ENCODE measurements at places on chromosomes 4 and X. TPM values are rescaled to one million over a fixed set of nuclear protein-coding genes. Genes with fewer than 3 reads are reported as not detected.

GRCh38 chrX:136488706-136489105, 959 bp downstream of the BRS3 start:
- no peak overlapping the region for H3K27ac ChIP-seq
- no peaks in the 10 kb centered on the region for H3K4me1 ChIP-seq
- peaks cover 12% of the 10 kb centered on the region for H3K27me3 ChIP-seq
- no peaks in the 10 kb centered on the region for H3K36me3 ChIP-seq
- no peak overlapping the region for H3K4me3 ChIP-seq

GRCh38 chrX:8738588-8739189, 6.8 kb upstream of the ANOS1 start:
- H3K27me3 ChIP-seq: no peaks in the 10 kb centered on the region
- H3K4me1 ChIP-seq: no peaks in the 10 kb centered on the region
- peak; percentile 32 for DNase-seq
- H3K27ac ChIP-seq: no peak overlapping the region
- H3K36me3 ChIP-seq: no peaks in the 10 kb centered on the region

- H3K4me1 ChIP-seq: no peaks in the 10 kb centered on the region
- no peak overlapping the region for H3K27ac ChIP-seq
- no peaks in the 10 kb centered on the region for H3K27me3 ChIP-seq
- no peak for DNase-seq
Observed at GRCh38 chr4:120838784-120839183, 83.7 kb downstream of the PRDM5 start.

- no peak overlapping the region for H3K27ac ChIP-seq
- H3K4me1 ChIP-seq: no peaks in the 10 kb centered on the region
- no peak for DNase-seq
- H3K27me3 ChIP-seq: no peaks in the 10 kb centered on the region
Observed at GRCh38 chr4:7424553-7425111, 10.1 kb downstream of the PSAPL1 start.

DNA sequence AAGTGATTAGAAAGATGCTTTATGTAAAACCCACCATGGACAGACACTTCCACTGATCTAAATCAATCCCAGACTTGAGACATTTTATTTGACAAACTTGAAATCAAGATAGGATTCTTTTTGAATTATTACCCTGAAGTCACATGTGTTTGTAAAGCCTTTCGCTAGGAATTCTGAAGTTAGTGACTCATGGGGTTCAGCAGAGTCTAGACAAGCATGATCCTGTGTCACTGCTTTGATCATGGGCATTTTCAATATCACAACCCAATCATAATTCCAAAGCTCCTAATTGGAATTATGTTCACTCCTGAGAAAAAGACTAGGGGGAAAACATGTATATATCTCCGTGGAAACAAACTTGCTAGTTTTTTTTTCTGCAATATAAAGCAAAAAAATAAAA, 67.5 kb upstream of the BMP3 start:
- H3K36me3 ChIP-seq: no peaks in the 10 kb centered on the region
- no peaks in the 10 kb centered on the region for H3K27me3 ChIP-seq
- H3K4me3 ChIP-seq: no peak overlapping the region
- no peak overlapping the region for H3K27ac ChIP-seq
- no peak for DNase-seq

DNA sequence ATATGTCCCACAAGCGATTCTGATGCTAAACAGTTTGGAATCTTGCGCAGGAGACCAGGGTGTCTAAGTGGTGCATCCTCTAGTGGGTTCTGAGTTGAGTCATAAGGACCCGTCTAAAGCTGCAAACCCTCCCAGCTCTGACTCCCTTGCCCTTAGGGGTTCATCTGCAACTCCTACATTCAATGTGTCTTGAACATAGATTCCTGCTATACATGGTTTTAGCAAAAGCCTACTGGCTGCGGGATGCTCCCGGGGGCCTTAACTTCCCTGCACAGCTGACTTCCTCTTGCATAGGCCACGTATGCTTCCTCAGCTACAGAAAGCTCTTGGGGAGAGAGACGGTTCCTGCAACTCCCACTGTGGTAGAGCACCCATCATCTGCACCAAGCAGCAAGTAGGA, 236.7 kb downstream of the EVC2 start:
- no peaks in the 10 kb centered on the region for H3K4me1 ChIP-seq
- no peak for DNase-seq
- H3K27me3 ChIP-seq: no peaks in the 10 kb centered on the region
- H3K36me3 ChIP-seq: no peaks in the 10 kb centered on the region
- H3K4me3 ChIP-seq: no peak overlapping the region

DNA sequence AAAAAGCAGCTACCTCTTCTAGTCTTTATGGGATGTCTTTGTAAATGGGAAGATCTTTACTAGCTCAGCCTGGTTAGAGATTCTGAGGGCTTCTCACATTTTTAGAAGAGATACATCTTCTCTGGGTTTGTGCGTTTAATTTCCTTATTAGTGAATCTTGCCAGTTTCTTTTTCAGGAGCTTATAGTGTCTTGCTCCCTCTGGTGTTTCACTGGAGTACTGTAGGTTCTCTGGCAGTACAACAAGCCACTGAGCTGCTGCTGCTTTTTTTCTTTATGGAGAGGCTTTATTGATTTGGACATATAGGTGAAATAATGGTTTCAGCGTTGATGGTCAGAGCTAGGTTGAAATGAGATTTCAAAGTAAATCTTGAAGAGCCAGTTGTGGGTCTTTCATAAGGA, 82.9 kb downstream of the LAS1L start:
- no peak for DNase-seq
- H3K4me3 ChIP-seq: no peak overlapping the region

DNA sequence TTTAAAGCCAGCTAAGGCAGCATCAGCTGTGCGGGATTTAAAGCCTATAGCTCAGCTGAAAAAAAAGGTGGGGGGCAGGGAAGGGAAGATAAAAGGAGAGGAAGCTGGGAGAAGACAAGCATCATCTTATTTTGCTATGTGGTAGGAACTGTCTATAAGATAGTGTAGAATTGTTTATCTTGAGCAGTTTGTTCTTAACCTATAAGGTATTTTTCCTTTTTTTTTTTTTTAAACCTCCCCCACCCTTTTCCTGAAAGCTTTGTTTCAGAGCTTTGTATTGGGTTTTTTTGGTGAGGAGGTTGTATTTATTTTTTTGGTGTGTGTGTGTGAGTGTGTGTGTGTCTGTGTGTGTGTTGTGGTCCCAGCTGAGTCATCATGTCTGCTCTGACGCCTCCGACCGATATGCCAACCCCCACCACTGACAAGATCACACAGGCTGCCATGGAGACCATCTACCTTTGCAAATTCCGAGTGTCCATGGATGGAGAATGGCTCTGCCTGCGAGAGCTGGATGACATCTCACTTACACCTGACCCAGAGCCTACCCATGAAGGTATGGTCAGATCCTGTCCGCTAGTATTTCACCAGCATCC, 531 bp downstream of the RUFY3 start:
- peaks cover 1% of the 10 kb centered on the region for H3K27me3 ChIP-seq
- DNase-seq: no peak
- H3K36me3 ChIP-seq: no peaks in the 10 kb centered on the region
- H3K4me3 ChIP-seq: no peak overlapping the region
- H3K27ac ChIP-seq: no peak overlapping the region

- no peak overlapping the region for H3K27ac ChIP-seq
- H3K27me3 ChIP-seq: peaks cover 5% of the 10 kb centered on the region
- no peaks in the 10 kb centered on the region for H3K4me1 ChIP-seq
- no peaks in the 10 kb centered on the region for H3K36me3 ChIP-seq
Observed at GRCh38 chr4:24973404-24973746, 57.4 kb downstream of the LGI2 start.

- H3K27ac ChIP-seq: no peak overlapping the region
- DNase-seq: no peak
- H3K36me3 ChIP-seq: no peaks in the 10 kb centered on the region
- no peaks in the 10 kb centered on the region for H3K4me1 ChIP-seq
- H3K4me3 ChIP-seq: no peak overlapping the region
Observed at GRCh38 chr4:146269228-146269653, 54.9 kb downstream of the REELD1 start.

DNA sequence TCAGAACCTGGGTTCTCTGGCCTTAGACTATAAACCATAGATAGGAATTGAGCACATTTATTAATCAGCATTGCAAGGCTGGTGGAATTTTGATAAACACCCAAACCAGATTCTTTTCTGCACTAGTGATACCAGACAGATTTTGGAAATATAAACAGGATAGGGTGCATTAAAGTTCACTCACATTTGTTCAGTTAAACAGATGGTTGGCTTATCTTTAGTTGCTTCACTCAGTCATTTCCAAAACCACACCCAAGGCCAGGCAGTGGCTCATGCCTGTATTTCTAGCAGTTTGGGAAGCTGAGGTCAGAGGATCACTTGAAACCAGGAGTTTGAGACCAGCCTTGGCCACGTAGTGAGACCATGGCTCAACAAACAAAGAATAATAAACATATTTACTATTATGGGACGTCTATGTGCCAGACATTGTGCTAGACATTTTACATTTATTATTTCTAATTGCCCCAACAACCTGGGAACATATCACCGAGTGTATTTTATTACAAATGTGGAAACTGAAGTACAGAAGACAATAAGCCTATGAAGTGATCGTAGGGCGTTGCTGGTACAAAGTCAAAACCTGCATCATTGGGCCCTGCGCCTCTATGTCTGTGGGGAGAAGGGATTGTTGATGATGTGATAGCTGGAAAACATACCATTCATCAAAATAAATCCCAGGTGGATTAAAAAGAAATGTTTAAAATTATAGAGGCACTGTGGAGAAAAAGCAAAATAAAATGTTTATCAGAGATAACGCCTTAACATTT, 15.0 kb downstream of the ADD1 start:
- peak overlapping the region; percentile 37 for H3K27ac ChIP-seq
- no peak overlapping the region for H3K4me3 ChIP-seq
- H3K36me3 ChIP-seq: peaks cover 11% of the 10 kb centered on the region
- peaks cover 71% of the 10 kb centered on the region for H3K4me1 ChIP-seq

GRCh38 chr4:26061248-26061986, 147.4 kb downstream of the SMIM20 start:
- H3K27me3 ChIP-seq: no peaks in the 10 kb centered on the region
- no peak for DNase-seq
- H3K4me3 ChIP-seq: no peak overlapping the region
- H3K36me3 ChIP-seq: no peaks in the 10 kb centered on the region
- H3K27ac ChIP-seq: no peak overlapping the region
- no peaks in the 10 kb centered on the region for H3K4me1 ChIP-seq

DNA sequence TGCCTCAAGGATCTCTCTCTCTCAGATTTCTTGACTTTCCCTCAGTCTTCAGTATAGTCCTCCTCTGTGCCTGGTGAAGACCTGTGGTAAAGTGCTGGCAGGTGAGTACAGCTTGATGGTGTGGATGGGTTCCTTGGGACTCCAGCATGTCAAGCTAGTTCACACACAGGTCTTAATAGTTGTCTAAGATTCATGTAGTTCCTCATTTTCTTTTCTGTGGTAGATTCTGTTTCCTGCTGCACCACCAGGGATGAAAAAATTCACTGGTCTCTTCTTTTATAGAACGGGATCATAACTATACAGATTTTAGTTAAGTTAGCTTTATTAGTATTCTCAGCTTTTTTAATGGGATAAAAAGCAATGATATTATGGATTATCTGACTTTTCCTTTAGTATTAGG, 32.5 kb upstream of the PAQR3 start:
- H3K27ac ChIP-seq: no peak overlapping the region
- no peak overlapping the region for H3K4me3 ChIP-seq
- H3K36me3 ChIP-seq: no peaks in the 10 kb centered on the region
- no peak for DNase-seq
- H3K4me1 ChIP-seq: no peaks in the 10 kb centered on the region

DNA sequence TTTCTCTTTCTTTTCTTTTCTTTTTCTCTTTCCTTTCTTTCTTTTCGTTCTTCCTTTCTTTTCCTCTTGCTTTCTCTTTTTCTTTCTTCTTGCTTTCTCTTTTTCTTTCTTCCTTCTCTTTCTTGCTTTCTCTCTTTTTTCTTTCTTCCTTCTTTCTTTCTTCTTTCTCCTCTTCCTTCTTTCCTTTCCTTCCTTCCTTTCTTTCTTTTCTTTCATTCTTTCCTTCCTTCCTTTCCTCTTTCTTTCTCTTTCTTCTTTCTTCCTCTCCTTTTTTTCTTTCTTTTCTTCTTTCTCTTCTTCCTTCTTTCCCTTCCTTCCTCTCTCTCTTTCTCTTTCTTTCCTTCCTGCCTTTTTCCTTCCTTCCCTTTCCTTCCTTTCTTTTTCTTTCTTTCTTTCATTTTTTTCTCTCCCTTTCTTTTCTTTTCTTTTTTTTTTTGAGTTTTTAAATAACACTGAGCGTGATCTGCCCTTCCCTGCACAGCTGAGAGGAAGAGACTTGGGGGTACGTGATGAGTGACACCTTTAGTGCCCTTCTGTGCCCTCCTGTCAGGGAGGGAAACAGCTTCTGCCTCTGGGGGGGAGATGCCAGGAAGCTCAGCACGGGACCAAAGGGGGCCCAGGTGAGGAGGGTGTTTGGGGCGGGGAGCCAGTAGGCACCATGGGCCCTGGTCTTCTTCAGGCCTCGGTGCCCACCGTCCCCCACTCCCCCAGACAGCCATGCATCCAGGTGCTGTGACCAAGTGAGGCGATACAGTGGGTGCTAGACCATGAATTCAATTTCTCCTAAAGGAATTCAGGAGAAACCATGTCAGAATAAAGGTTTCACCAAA, 36.6 kb upstream of the CDKN2AIP start:
- H3K36me3 ChIP-seq: no peaks in the 10 kb centered on the region
- H3K27ac ChIP-seq: peak overlapping the region; percentile 68
- no peak for DNase-seq
- peak overlapping the region; percentile 91 for H3K4me3 ChIP-seq
- H3K27me3 ChIP-seq: no peaks in the 10 kb centered on the region

GRCh38 chr4:110540581-110540980, 64.6 kb downstream of the ENPEP start:
- no peak overlapping the region for H3K27ac ChIP-seq
- no peak overlapping the region for H3K4me3 ChIP-seq
- no peaks in the 10 kb centered on the region for H3K36me3 ChIP-seq
- no peaks in the 10 kb centered on the region for H3K4me1 ChIP-seq
- no peaks in the 10 kb centered on the region for H3K27me3 ChIP-seq

- DNase-seq: no peak
- no peaks in the 10 kb centered on the region for H3K4me1 ChIP-seq
- no peaks in the 10 kb centered on the region for H3K36me3 ChIP-seq
- H3K27ac ChIP-seq: no peak overlapping the region
Observed at GRCh38 chrX:13985697-13986435, 43.8 kb downstream of the GEMIN8 start.

GRCh38 chrX:11164433-11164832, 53.3 kb downstream of the HCCS start:
- no peaks in the 10 kb centered on the region for H3K27me3 ChIP-seq
- no peak overlapping the region for H3K27ac ChIP-seq
- no peak overlapping the region for H3K4me3 ChIP-seq
- H3K36me3 ChIP-seq: no peaks in the 10 kb centered on the region
- no peak for DNase-seq

ENPEP gene
- total RNA-seq: 0.25 TPM

MAGEA2 gene
- total RNA-seq: not detected

STPG2 gene
- 0.39 TPM for total RNA-seq

ATP2B3 gene
- total RNA-seq: not detected

SUPT20HL1 gene
- not detected for total RNA-seq

TRIM75 gene
- not detected for total RNA-seq

IL1RAPL2 gene
- not detected for total RNA-seq

HMGN5 gene
- total RNA-seq: 0.84 TPM

ZC4H2 gene
- total RNA-seq: 6.6 TPM

RAI2 gene
- total RNA-seq: 0.15 TPM

Data from CD4-positive, CD25-positive, alpha-beta regulatory T cell (primary cell).